NCI-H460 (cell line): ENCODE measurements at places on chromosomes 6 and 20. TPM values are rescaled to one million over a fixed set of nuclear protein-coding genes. Genes with fewer than 3 reads are reported as not detected.

DNA sequence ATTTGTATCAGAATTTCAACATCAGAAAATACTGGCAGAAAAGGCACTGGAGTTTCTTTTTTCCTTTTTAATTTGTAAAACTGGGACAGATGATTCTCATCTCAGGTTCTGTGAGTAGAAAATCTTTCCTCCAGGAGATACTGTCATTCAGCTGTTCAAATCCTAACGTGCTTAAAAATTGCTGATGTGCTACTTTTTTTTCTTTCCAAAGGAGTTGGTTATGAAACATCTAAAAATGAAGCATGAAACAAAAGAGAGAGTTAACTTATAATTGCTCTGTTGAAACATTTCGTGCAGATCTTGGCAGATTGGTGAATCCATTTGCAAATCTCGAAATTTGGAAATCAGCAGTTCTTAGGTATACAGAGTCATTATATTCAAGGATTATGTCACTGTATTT, 622.6 kb downstream of the RNF144B start:
- DNase-seq, result no peak

DNA sequence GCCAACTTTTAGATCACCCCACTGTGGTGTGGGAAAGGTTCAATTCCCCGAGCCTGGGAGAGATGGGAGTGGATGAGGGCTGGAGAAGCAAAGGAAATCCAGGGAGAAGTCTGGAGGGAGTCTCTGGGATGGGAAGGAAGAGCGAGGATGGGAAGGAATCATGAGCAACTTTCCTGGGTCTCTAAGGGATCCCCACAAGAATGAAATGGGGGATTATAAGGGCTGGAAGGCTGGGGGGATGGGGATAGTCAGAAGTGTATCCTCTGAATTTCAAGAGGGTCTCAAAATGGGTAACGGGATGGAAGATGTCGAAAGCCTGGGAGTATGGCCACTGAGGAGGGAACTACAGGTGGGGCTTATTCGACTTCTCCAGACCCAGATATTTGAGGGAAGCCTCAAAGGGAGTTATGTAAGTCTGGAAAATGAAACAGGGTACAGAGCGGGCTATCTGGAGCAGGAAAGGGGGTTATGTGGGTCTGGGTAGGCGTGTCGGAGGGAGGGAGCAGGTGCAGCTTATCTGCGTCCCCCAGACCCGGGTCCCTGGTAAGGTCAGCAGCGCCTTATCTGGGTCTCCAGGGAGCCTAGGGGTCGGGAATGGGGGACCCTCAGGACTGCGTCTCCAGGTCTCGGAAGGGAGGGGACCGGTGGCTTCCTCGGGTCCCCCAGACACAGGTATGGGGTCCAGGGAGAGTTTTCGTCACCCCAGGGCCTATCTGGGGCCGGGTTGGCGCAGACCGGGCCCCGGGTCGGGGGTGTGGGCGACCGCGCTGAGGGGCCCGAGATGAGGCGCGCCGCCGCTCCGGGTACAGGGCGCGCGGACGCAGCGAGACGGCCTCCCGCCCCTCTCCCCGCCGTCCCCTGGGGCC, 550 bp downstream of the PLAGL2 start:
- DNase-seq, result no peak

DNA sequence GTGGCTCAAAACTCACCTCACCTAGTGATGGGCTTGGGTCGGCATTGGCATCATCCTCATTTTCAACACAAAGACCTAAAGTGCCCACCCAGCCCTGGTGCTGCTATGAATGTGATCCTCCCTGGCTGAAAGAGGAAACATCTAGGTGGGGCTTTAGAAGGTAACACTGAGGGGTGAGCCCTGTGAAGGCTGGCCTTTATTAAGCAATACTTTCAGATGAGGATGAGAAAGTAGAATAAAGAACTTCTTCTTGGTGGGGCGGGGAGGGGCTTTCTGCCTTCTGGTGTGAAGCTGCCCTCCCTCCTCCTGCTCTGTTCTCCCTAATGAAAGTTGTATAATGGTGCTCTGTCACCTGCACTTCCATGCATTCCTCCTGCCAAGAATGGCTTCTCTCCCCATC, 133.0 kb upstream of the TRAF3IP2 start:
- DNase-seq, result no peak

GRCh38 chr6:88493717-88494116, 327.6 kb upstream of the CNR1 start:
- DNase-seq, result no peak

GRCh38 chr20:23232679-23233308, 117.8 kb upstream of the NXT1 start:
- no peak for DNase-seq

- DNase-seq, result no peak
Observed at GRCh38 chr6:128127650-128128049, 226.8 kb upstream of the THEMIS start.

GRCh38 chr6:80280262-80281010, 174.0 kb downstream of the BCKDHB start:
- DNase-seq, result no peak

The RBM24 gene
- 5.1 and 6.3 TPM in 2 replicates for total RNA-seq

The TMEM151B gene
- total RNA-seq, result not detected in 2 replicates

The SNX14 gene
- 58.6 and 67.8 TPM in 2 replicates for total RNA-seq

The KCNK5 gene
- total RNA-seq, result 0.74 and 0.78 TPM in 2 replicates

The PNLDC1 gene
- total RNA-seq, result not detected in 2 replicates
